Muscle of arm (tissue), 14 donors: ENCODE measurements at places on chromosomes 6 and 20. TPM values are rescaled to one million over a fixed set of nuclear protein-coding genes. Genes with fewer than 3 reads are reported as not detected.
A peak's percentile ranks its signal among the peaks of the same experiment; 100 is the strongest.

DNA sequence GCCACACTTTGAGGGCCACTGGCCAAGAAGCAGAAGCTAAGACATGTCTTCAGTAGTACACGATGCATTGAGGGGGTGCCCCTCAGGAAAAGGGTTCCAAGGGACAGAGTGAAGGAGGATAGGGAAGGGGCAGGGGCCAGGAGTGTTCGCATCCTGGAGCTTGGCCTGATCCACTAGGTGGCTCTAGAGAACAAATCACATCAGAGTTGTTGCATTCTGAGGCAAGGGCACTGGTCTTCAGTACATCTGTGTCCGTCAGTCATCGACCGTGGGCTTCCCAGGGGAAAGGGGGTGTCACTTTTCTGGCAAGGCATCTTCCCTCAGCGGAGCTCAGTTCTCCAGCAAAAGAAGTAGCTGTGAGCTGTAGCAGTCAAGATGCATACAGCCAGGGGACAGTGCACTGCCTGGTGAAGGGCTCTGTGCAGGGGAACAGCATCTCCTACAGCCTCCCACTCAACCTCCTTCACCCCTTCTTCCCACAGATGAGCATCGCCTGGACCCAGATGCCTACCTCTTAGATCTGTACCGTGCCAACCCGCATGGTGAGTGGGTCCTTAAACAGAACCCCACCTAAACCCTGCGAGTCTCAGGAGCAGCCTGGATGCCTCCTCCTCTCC, 47.8 kb downstream of the ARHGAP40 start:
- peak; percentile 26 for DNase-seq

- DNase-seq: no peak
Measured at GRCh38 chr6:121677571-121677970, 242.1 kb downstream of the GJA1 start.

- no peak for DNase-seq
Measured at GRCh38 chr6:66902457-66902856, 1195.4 kb upstream of the EYS start.

C6orf52 gene
- 1.8 TPM for polyA plus RNA-seq

MATN4 gene
- polyA plus RNA-seq: 0.67 TPM

EFCAB8 gene
- not detected for polyA plus RNA-seq
